GM19239 (cell line): ENCODE measurements at places on chromosomes 5 and 9.

DNA sequence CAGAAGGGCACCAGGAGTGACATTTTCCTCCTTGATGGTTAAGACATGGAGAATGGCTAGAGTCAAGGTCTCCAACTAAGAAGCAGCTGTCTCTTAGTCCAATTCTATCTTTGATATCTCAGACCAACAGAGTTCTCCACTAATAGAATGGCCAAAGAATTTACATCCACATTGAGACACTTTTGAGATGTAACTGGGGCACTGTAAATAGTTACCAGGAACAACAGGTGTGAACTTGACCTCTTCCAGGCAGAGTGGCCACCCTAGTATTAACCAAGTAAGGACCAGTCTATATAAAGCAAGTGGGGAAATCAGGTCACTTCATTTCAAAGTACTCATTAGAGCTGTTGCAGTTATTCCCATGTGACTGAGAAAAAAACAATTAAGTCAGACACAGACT is 159.7 kb upstream of the RAD23B start:
- no peak for DNase-seq

DNA sequence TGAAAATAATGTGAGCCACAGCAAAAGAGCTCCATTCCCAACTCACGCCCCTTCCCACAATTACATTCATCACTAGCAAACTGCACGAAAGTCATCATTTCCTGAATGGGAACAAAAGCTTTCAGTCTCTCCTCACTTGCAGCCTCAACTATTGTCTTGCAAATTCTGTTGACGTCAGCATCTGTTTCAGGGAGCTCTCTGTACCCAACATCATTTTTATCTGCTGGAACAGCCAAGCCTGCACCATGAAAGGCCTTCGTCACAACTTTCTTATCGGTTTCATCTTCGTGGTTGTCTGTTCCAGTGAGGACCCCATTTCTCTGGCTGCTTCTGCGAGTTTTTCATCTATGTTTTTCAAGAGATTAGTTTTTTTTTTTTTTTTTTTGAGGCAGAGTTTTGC is 14.3 kb upstream of the RNF130 start:
- DNase-seq, result no peak

DNA sequence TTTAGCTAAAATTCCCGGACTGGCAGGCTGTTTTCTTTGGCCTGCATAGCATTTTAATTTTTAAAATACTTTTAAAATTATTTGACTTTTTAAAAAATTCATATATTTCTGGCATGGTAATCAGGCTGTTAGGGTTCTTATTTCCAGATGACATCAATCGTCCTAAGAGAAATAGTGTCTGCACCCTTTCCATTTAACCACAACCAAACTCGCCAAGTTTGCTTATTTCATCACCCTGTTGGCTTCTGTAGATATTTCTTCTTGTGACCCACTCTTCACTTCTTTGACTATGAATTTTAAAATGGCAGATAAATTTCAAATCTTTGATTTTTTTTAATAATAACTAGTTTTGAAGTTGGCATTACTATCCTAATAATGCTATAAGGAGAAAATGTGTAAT is 675.7 kb upstream of the FTMT start:
- no peak for DNase-seq

DNA sequence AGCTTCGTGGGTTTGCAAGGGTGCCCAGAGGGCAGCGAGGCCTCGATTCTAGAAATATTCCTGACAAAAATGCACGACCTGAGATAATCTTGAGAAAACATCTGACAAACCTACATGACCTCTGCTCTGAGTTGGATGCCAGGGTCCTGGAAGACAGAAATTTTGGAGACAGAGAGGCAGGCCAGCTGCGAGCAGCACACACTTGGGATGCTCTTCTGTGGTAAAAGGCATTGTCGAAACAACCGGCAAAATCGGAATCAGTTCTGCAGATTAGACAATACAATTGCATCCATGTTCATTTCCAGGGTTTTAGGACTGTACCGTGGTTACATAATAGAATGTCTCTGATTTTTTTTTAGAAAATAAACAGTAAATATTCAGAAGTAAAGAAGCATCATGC is 74.2 kb downstream of the GADD45G start:
- DNase-seq, result no peak

- DNase-seq, result no peak
Observed at GRCh38 chr9:15461056-15461455, 38.4 kb downstream of the SNAPC3 start.

- DNase-seq, result no peak
Observed at GRCh38 chr5:119362714-119363113, 6.9 kb downstream of the TNFAIP8 start.

- no peak for DNase-seq
Observed at GRCh38 chr5:56455417-56455816, 222.3 kb upstream of the ANKRD55 start.

GRCh38 chr9:5566054-5566618 is 55.8 kb downstream of the PDCD1LG2 start:
- DNase-seq, result no peak

DNA sequence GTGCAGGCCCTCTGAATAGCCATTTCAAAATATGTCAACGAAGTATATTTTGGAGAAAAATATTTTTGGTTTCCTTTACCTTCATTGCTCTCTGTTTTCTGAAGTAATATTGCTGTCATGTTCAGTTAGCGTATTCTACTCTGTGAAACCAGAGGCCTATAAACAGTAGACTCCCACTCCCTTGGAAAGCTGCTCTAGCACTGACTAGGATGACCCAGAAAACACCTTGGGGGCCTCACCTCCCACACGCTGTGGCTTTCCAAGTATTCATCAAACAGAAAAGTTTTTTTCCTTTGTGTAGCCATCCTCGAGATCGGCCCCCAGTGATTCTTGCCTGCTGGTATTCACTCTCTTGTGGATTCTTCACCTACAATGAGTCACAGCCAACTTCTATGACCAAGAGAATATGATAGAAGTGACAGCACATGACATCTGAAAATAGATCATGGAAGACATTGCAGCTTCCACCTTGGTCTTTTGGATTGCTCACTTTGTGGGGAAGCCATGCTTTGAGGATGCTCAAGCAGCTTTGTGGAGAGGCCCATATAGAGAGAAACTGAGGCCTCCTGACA is 28.9 kb upstream of the CTXN3 start:
- no peak for DNase-seq

GRCh38 chr5:108459769-108460168 is 77.9 kb upstream of the FBXL17 start:
- DNase-seq, result no peak
